ENCODE measurements at places on chromosomes 3 and 15.
A peak's percentile ranks its signal among the peaks of the same experiment; 100 is the strongest.

DNA sequence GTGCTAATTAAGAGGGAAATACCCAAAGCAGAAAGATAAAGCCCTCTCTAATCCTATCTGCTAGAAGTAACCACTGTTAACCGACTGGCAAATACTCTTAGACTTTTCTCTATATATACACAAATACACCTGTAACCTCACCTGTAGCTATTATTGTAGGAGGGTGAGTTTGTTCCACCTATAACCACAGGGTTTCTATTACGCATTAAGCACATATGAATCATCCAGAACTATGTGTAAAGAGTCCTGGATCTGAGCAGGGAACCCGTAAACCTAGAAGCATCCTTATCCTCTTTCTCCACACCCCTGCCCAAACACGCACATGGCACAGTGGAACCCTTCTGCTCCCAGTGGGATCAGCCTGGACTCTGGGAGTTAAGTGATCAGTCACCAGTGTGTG is 172.8 kb upstream of the C2CD4B start:
- DNase-seq = no peak

DNA sequence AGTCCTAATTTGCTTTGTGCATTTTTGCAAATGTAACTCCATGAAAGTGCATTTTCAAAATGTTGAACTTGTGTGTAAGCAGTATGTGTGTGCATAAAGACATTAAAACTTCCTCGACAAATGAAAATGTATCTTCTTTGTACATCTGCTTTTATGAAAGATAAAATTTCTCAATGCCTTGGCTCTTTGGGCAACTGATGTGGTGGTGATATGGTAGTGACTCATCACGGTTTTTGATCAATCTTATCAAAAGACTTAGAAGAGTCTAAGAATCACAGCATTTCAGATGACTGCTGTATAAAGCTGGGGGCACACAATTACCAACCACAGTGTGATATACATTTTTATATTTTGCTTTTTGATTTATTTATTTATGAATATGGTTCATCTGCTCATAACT is 5.4 kb upstream of the MASP1 start:
- DNase-seq = no peak

DNA sequence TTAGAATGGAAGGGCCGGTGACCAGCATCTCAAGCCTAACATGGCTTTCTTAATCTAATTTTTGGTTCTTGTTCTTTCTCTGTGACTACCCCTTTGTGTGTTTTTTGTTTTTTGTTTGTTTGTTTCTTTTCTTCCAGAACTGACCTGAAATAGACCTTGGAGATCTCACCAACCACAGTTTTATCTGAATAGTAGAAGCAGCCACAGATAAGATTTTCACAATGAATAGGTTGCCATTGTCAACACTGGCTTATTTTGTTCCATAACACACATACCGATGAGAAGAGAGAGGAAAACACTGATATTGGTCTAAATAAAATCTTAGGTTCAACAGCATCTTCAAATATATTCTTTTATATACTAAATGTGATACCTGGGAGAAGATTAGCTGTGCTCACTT is 11.5 kb downstream of the ILDR1 start:
- DNase-seq = no peak

DNA sequence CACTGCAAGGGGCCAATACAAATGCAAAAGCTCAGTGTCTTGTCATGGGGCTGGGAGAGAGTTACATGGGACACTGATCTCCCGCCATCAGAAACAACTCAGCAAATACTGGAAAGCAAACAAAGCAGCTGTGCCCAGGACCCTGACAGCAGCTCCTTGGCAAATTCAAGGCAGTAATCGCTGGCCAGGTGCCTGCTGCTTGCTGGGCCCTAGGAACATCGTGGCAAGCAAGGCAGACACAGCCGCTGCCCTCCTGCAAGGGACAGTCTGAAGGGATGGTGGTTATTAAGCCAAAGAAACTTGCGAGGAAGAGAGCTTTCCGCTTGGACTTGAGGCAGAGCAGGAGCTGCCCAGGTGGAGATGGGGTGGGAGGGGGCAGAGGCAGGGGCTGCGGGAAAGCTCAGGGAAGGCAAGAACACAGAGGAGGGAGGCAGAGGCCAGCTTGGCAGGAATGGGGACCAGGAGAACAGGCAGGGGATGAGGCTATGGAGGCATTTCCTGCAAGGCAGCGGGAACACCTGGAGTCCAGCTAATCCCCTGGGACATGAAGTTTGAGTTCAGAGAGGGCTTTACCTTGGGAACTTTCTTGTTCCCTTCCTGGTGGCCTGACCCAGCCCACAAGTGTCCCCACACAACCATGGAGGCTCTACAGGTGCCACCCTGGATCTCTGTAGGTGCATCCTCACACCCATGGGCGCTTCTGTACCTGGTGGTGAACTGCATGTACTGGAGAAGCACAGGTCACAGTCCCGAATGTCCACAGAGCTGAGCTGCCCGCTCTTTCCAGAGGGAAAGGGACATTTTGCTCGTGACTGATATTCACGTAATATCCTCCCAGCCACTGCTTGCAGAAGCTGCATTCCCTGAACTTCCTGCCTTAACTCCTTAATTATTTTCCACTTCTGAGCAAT is 78.7 kb upstream of the ATP2B2 start:
- DNase-seq = no peak

- peak; percentile 49 for DNase-seq
Measured at GRCh38 chr3:152444029-152444641, 175.4 kb downstream of the MBNL1 start.

DNA sequence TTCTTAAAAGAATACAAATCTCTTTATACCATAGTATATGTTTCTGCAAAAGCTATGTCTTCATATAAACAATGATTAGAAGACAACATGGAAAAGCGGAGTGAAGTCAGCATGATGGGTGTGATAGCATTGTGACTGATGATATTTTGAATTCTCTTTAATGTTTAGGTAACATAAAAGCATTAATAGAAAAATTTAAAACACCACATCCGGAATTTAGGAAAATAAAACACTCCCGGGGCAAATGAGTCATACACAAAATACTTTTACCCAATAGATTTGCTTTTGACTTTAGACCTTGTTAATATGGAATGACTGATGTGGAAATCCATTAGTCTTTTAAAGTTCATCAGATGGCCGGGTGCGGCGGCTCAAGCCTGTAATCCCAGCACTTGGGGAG is 134.7 kb downstream of the P3H2 start:
- no peak for DNase-seq

DNA sequence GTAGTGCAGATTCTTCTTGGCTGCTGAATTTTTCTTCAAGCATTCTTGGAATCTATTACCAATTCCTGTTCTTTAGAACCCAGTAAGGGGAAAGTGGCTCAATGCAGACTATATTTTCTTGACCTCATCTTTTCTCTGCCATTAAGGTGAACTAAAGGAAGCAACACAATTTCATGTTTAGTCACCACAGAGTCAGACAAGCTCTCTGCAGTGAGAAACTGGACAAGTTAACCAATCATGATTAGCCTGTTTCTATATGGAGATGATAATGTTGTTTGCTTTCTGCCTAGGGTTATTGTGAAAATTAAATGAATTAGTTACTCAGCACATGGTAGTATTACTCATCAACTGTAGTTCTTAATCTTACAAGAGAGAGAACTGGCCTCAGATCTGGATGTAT is 1075.1 kb downstream of the AGBL1 start:
- no peak for DNase-seq

GRCh38 chr3:63942528-63942927 is 30.3 kb upstream of the SCAANT1 start:
- no peak for DNase-seq

- DNase-seq = no peak
Measured at GRCh38 chr3:154829929-154830328, 250.2 kb upstream of the MME start.

- DNase-seq = no peak
Measured at GRCh38 chr3:183369117-183369516, 59.3 kb downstream of the MCF2L2 start.

- no peak for DNase-seq
Measured at GRCh38 chr3:155876503-155876902, 6.1 kb downstream of the GMPS start.

- DNase-seq = no peak
Measured at GRCh38 chr3:42014921-42015533, 53.1 kb upstream of the ULK4 start.

- DNase-seq = no peak
Measured at GRCh38 chr15:100812802-100813201, 66.8 kb upstream of the ALDH1A3 start.

Measured in NCI-H1694 (cell line).